ENCODE measurements at places on chromosomes 12 and 14.

- no peak for DNase-seq
Observed at GRCh38 chr12:57470970-57471656, 8.6 kb downstream of the ARHGAP9 start.

- no peak for DNase-seq
Observed at GRCh38 chr12:95859344-95859816, 628 bp downstream of the SNRPF start.

DNA sequence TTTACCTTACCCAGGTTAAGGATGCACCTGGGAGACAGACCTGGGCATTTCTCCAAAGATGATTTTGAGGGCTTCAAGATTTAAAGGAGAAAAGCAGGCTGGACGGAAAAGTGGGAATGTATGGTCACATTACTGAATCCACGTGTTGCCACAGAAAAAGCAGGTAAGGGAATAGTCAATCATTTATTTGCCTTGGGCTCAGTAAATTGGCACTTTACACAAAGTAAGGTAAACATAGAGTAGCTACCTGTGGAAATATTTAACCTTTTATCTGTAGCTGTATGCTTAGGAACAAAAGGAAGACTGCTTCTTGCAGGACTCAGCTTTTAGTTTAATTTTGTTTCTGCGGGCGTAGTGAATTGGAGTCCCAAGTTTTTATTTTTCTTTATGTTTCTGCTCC lies 153.3 kb downstream of the SLCO1B3 start:
- DNase-seq, result no peak

DNA sequence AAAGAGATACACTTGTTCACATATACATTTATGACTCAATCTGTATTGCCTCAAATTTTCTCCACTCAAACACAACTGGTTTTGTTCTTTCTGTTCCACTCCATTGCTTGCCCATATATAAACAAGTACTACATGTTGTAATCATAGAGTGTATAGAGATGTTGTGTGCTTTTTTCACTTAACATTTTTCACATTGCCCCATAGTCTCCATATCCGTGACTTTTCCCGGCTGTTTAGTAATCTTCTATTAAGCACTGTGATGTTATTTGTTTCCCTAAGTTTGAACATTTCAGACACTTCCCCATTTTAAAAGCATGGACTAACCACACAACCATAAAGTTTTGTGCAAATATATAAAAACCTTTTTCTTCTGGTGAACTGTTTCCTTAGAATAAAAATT lies 45.5 kb upstream of the PTPRR start:
- no peak for DNase-seq

DNA sequence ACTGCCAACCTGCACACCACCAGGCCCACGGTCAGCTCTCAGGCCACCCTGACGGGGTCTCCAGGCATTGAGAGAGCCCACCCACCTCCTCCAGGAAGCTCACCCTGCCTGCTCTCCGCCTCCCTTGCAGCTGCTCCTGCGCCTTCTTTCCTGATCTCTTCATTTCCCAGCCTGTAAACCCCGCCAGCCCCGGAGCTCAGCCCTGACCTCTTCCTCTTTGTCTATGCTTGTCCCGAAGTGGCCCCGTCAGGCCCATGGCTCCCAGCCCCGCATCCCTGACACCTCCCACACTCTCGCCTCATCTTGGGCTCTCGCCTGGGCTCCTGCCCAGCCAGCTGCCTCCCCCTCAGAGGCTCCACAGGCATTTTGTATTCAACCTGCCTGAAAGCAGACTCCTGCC lies 139.3 kb downstream of the CALM1 start:
- DNase-seq, result no peak

DNA sequence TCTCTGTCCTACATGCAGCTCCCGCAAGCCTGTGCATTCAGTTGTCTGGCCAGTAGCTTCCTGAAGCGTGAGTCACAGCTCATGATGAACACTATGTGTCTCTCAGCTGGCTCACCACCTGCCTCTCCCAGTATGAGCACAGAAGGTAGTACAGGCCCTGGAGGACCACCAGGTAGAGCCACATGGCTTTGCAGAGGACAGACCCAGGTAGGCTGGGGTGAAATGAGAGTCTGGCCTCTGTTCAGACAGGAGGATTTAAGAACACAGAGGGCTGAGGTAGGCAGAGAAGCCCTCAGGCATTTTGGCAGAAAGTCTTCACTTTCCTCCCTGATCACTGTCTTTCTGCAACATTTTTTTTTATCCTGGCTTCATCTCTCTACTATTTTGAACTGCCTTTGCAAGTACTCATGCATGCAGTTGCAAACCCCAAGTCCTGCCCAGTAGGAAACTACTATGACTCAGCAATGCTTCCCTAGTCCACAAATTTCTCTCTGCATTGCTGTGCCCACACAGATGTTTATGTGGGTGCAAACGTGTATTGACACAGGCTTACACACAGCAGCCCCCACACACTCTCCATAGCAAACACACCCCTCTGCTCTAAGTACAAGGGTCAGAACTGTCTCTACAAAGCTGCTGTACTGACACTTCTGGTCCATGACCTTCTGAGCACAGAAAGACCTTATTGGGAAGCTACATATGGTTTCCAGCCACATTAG lies 7.2 kb upstream of the SDR9C7 start:
- no peak for DNase-seq

DNA sequence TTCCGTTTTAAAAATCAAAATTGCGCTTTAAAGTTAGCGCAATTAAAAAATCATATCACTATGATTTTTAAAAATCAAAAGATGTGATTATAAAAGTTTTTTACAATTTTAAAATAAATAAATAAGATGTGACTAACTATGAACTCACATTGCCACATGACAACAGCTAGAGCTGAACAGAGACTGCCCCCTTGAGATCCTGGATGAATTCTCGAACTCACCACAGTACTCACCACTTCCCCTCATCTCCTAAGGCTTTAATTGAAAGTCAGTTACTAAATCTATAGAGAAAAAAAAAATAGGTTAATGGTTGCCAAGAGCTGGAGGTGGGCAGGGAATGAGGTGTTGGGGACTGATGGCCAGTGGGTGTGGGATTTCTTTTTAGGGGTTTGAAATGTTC lies 384.2 kb downstream of the ZFP36L1 start:
- no peak for DNase-seq

- no peak for DNase-seq
Observed at GRCh38 chr12:59723520-59723919, 127.7 kb downstream of the SLC16A7 start.

- no peak for DNase-seq
Observed at GRCh38 chr14:26966908-26967307, 369.1 kb upstream of the NOVA1 start.

GRCh38 chr12:94297096-94297699 lies 148.8 kb downstream of the PLXNC1 start:
- no peak for DNase-seq

DNA sequence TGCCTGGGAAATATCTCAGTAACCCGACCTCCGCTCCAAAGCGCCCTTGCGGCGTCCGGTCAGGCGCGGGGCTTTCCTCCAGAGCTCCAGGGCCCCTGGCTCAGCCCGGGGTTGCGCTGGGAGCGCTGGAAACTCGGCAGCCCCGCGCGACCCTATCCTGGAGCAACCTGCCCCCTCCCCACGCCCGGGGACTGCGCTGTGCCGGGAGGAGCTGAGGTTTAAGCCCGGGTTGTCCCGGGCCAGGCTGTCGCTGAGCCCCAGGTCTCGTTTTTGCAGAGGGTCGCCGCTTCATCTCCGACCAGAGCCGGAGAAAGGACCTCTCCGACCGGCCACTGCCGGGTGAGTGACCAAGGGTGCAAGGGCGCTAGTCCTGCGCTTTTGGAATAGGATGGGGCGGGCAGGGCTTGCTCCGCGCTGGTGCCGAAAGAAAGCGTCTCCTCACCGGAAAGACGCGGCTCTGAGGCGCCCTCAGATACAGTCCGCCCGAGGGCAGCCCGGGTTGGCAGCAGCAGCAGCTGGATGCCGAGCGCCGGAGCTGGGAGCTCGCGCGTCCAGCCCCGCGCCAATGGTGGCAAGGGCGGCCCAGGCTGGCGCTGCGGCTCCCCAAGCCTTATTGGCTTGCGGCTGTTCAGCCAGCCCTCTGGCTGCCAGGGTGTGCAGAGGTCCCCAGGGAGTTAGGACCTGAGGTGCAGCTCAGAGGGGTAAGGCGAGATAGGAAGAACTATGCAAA lies 1.5 kb downstream of the SPX start:
- peak; percentile 13 for DNase-seq

DNA sequence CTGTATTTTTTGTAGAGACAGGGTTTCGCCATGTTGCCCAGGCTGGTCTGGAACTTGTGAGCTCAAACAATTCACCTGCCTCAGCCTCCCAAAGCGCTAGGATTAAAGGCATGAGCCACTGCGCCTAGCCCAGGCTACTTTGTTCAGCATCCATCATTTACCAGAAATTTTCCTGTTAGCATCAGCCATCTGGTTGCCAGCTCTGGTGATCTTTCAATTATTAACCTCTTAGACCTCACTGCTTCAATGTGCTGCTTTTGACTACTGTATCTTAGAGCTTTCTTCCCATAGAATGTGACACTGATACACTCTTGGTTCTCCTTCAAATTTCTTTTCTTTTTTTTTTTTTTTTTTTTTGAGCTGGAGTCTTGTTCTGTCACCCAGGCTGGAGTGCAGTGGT lies 5.4 kb upstream of the AMHR2 start:
- no peak for DNase-seq

- DNase-seq, result no peak
Observed at GRCh38 chr12:110372056-110372425, 31.5 kb downstream of the ANAPC7 start.

DNA sequence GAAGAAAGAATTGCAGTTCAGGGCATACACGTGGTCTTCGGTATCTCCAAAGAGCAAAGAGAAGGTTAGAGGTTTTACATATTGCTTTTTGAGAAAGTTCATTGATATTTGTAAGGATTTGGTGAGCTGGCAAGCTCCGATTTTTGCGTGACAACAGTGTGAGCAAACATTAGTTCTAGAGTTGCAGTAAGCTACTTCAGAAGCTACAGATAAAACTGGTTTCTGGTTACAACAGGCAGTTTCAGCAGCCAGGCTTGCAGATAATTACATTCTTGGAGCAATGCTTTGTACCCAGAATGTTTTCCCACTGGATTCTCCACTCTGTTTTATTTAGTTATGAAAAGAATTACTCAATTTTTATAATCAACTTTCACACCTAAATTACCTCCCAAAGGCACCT lies 28.2 kb downstream of the KLRK1 start:
- DNase-seq, result no peak

- DNase-seq, result no peak
Observed at GRCh38 chr14:104143521-104144452, 5.4 kb downstream of the KIF26A start.

DNA sequence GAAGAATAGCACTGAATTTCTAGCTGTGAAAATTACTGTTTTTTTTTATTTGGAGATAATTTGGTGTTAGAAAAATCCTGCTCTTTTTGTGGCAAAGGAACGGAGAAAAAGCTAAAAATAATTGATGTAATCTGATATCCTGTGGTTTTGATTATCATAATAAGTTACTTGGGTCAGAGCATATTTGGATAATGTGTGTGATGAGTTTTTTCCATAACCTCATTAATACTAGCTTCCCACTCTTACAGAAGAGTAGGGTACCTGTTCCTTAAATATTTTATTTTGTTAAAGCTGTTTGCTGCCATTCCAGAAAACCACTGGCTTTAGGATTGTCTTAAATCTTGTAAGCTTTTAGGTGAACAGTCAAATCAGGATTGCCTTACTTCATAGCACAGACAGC lies 4.7 kb downstream of the PSMC6 start:
- DNase-seq, result no peak

DNA sequence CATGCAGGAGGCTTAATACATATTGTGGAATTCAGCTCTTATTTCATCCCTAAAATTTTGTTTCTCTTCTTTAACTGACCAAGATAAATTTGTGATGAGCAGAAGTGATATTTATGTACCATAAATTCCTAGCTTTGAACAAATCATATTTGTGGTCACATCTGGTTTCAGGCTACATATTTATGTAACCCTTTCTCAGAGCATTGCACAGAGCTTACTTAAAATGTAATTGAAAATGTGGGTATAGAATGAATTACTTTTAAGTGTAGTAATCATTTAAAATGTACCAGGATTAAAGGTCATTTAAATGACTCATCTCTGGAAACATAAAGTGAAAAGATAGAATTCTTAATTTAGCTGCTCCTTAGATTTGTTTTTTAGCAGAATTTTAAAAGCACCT lies 129.9 kb upstream of the FRMD6 start:
- DNase-seq, result no peak

- DNase-seq, result no peak
Observed at GRCh38 chr12:122421187-122421820, 1.2 kb downstream of the CLIP1 start.

DNA sequence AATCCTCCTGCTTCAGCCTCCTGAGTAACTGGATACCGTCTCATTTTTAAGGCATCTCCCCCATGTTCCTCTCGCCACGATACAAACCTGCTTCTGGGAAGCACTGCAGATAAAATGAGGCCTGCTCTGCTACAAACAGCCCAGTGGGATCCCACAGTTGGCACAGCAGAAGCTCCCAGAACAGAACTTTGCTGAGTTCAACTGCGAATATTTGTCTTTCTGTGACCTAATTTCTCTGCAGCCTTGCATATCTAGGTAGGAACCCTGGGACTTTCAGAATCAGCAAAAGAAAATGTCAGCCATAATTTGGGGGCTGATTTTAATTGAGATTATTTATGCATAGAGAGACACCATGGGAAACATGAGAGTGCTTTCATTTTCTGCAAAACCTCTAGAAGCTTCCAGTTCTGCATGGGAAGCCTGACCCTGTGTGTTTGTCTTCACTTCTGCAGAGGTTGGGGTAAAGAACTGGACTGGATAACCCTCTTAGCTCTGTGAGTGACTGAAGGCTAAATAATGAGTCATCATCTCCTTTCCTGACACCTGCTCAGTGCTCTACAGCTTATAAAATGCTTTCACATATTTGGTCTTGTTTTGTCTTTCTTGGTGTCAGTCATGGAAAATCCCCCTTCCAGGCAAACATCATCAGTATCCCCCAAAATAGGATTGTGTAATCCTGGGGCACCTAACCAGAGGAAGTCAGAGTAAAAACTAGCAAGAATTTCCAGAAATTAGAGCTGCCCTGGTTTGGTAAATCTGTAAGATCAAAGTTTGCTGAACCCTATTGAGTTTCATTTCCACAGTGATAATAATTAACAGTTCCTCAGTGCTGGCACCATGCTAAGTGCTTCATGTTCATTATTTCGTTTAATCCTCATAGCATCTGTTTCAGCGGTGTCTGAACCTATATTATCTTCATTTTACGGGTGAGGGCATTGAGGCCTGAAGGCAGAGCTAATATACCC lies 185.8 kb downstream of the SLC15A4 start:
- no peak for DNase-seq

DNA sequence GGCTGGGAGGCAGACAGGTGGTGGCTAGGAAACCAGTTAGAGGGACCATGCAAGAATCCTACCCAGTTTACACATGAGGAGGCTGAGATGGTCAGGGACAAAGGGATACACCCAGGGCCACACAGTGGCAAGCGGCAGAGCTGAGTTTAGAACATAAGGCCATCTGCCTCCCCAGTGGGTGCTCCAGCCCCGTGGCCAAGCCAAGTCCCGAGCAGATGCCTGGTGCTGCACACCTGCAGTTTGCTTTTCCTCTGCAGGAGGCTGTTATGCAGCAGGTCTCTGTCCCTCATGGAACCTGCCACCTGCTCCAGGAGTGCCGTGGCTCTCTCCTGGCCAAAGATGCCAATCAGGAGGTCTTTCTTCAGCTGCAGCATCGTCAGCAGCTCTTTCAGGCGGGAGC lies 70.8 kb downstream of the SYNE3 start:
- no peak for DNase-seq
